Motor neuron (in vitro differentiated cells): ENCODE measurements at places on chromosomes 3 and 15. TPM values are rescaled to one million over a fixed set of nuclear protein-coding genes. Genes with fewer than 3 reads are reported as not detected.

SLC22A14 gene
- total RNA-seq, result 0.21 and 0.37 TPM in 2 replicates

GOLGA8R gene
- 1.1 and 1.8 TPM in 2 replicates for total RNA-seq

SLC22A13 gene
- 0.54 and 3.3 TPM in 2 replicates for total RNA-seq

PPP2R3A gene
- 23.5 and 24.2 TPM in 2 replicates for total RNA-seq

FBXW12 gene
- total RNA-seq, result 0.31 TPM in 1 of 2 replicates, not detected in the other

IL16 gene
- 1.1 and 2.4 TPM in 2 replicates for total RNA-seq

CHCHD6 gene
- total RNA-seq, result 65.3 and 69.0 TPM in 2 replicates

SLC15A2 gene
- 15.8 and 17.7 TPM in 2 replicates for total RNA-seq

PIF1 gene
- 0.36 and 1.3 TPM in 2 replicates for total RNA-seq

DLL4 gene
- 5.1 and 5.4 TPM in 2 replicates for total RNA-seq

ACAN gene
- total RNA-seq, result 0.05 and 0.38 TPM in 2 replicates

USP13 gene
- total RNA-seq, result 19.6 and 24.0 TPM in 2 replicates

SNX22 gene
- 1.7 and 2.5 TPM in 2 replicates for total RNA-seq

ZIC4 gene
- total RNA-seq, result 0.82 and 0.92 TPM in 2 replicates

RRP9 gene
- 29.3 and 35.0 TPM in 2 replicates for total RNA-seq
